ENCODE measurements at places on chromosomes 2 and 18.

GRCh38 chr2:68643011-68643873 is at the start of gene PROKR1:
Gene PROKR1, plus strand, starts transcription at chr2:68643579. Its CDS starts 2,243 bp downstream, at chr2:68645822.
- H3K4me1 ChIP-seq: no peaks in the 10 kb centered on the region
- DNase-seq: no peak
- H3K27me3 ChIP-seq: peaks cover 9% of the 10 kb centered on the region

DNA sequence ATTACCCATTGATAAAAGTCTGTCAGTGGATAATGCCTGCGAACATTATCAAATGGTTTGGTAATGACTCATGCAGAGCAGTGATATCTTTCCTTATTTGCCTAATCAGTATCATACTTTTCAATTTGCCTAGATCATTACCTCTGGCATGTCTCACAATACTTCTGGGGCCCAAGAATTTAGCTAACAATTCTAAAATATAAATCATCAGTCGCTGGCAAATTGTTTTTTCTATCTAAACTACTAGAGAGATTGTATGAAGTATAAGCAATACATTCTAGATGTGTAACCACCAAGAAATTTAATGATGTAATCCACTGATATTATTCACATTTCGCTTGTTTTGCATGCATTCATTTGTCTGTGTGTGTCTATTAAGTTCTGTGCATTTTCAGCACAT is 191.2 kb upstream of the CDH19 start:
- no peaks in the 10 kb centered on the region for H3K4me1 ChIP-seq
- no peaks in the 10 kb centered on the region for H3K27me3 ChIP-seq
- H3K36me3 ChIP-seq: no peaks in the 10 kb centered on the region
- no peak for DNase-seq

DNA sequence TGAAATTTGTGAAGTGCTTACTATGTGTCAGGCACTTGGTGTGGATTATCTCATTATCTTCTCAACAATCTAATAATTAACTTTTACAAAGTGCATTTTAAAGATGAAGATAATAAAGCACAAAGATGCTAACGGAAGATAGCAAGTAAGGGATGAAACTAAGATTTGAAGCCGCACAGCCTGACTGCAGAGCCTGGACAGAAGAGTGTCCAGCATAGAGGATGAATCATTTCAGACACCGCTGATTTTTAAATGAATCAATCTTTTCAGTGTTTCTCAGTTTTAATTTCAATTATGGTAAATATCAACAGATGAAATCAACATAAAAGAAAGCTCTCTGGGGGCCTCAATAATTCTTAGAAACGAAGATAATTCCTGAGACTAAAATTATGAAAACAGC is 24.5 kb upstream of the STAM2 start:
- no peak overlapping the region for H3K27ac ChIP-seq
- no peaks in the 10 kb centered on the region for H3K4me1 ChIP-seq
- H3K4me3 ChIP-seq: no peak overlapping the region

- H3K36me3 ChIP-seq: no peaks in the 10 kb centered on the region
- no peak for DNase-seq
- no peak overlapping the region for H3K4me3 ChIP-seq
- no peaks in the 10 kb centered on the region for H3K27me3 ChIP-seq
- H3K27ac ChIP-seq: no peak overlapping the region
- peaks cover 19% of the 10 kb centered on the region for H3K4me1 ChIP-seq
Measured at GRCh38 chr2:151904807-151905206, 76.6 kb upstream of the ARL5A start.

DNA sequence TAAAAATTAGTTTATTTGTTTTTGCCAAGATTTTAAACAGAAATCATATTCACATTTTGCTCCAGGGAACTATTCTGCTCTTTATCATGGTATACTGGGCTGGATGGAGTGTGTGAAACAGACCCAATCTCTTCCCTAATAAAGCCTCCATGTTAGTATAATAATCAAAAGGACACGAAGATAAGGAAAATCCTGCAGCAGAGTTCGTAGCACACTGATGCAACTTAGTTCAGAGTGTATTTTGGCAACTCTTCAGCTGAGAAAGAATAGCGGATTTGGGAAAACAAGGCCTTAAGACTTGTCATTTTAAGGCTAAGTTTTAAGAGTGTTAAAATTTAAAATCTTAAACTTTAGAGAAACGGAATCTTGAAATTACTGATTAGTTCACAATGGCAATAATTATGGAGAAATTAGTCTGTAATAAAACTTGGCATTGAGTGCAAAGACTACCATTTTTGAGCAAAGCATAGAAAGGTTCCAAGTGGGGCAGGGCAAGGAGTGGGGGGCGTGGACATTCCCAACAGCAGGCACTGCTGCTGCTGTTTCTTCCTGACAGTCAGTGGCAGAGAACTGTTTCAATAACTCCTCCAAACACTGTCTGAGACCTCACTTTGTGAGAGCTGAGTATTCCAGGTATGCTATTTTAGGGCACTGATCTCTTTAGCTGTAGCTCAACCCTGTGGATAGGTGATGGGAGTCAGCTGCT is 225.0 kb downstream of the HRH4 start:
- H3K36me3 ChIP-seq: no peaks in the 10 kb centered on the region
- H3K4me1 ChIP-seq: no peaks in the 10 kb centered on the region
- no peak for DNase-seq
- H3K4me3 ChIP-seq: no peak overlapping the region
- H3K27me3 ChIP-seq: no peaks in the 10 kb centered on the region

Data from MM.1S (cell line).